ENCODE measurements at places on chromosomes 2 and 18.
A peak's percentile ranks its signal among the peaks of the same experiment; 100 is the strongest.

DNA sequence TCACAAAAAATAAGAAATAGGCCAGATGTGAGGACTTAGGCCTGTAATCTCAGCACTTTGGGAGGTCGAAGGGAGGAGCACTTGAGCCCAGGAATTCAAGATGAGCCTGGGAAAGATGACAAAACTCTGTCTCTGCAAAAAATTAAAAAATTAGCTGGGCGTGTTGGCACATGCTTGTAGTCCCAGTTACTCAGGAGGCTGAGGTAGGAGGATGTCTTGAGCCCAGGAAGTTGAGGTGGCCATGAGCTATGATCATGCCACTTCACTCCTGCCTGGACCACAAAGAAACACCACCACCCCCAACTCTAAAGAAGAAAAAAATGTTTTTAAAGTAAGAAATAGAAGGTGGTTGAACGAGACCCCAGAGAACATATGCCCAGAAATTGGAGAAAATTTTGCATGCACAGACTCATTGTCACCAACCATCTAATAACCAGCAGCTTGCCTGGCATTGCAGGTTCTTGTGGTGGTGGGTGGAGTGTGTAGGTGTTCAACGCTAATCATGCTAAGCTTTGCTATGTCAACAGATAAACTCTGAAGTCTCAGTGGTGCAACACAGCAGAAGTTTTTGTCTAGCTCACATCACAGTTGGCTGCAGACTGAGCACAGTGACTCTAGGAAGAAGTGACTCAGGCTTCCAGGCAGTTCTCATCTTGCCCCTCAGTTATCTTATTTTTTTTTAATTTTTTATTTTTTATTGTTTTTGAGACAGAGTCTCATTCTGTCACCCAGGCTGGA is 18.6 kb downstream of the ARL4C start:
- DNase-seq, result peak; percentile 31

- DNase-seq, result no peak
Observed at GRCh38 chr2:86414996-86415395, 26.2 kb upstream of the KDM3A start.

GRCh38 chr18:50862401-50862800 is 16.5 kb upstream of the ME2 start:
- no peak for DNase-seq

DNA sequence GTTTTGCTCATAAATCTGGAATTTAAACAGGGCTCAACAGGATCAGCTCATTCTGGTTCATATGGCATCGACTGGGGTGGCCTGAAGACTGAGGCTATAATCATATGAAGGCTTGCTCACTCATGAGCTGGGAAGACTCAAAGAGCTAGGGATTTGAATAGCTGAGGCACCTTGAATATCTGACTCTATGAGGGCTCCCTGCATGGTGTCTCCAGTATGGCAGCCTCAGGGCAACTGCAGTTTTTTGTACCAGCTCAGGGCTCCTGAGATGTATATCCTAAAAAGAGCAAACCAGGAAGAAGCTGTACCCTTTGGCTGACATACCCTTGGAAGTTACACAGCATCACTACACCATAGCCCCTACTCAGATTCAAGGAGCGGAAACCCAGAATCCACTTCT is 15.3 kb upstream of the GPR39 start:
- no peak for DNase-seq

DNA sequence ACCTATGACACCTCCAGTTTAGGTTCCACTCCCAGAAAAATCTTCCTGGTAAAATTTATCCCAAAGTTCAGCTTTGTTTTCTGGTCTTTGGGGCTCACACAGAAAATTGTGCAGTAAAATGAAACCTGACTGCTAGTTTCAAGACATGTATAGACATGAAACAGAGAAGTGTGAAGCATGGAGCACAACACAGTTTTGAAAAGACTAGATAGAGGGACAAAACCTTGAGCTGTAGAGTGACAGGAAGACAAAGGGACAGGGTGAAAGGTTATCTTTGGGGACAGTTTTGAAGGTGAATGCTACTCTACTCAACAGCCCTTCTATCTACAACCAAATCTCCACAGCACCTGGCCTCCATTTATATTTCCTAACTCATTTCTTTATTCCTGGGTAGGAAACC is 352.6 kb downstream of the RBM43 start:
- no peak for DNase-seq

DNA sequence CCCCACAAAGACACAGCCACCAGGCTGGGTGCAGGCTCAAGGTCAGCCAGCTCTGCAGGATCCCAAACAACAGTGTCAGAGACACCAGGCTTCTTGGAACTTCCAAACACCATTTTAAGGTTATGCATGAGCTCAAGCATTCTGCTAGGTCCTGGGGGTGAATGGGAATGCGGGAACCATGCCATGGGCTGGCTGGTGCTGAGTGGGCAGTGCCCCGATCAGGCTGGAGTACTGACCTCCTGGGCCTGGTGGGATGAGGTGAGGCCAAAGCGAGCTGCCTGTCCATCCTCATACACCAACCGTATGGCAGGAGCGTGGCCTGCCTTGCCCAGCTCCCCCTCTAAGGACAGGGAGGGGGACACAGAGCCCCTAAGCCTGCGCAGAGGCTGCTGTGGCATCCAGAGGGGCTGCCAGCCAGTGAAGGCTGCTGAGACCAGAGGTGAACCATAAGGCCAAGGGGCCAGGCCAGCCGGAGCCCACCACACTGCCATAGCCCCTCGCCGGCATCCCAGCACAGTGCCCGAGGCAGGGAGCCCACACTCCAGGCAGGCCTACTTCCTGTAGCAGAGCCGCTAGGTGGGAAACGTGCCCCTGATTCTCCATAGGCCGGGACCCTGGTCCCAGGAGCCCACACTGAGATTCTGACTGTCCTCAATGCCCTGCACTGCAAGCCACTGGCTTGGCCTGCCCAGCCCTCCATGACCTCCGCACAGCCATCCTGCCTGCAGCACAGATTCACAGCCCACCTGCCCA is 135.0 kb downstream of the HDAC4 start:
- DNase-seq, result no peak

DNA sequence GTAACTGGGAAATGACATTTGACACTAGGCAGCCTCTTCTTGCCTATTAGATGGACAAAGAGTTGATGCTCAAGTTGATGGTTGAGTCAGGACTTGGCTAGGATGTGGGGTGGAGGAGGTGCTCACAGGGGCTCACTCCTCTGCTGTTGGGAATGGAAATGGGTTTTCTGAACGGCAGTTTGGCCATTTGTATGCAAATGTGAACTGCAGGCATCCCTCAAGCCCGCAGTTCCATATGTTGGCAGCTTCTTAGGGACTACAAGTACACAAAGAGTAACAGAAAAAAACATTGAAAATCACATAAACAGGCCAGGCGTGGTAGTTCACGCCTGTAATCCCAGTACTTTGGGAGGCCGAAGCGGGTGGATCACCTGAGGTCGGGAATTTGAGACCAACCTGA is 80.8 kb downstream of the INPP5D start:
- DNase-seq, result no peak

DNA sequence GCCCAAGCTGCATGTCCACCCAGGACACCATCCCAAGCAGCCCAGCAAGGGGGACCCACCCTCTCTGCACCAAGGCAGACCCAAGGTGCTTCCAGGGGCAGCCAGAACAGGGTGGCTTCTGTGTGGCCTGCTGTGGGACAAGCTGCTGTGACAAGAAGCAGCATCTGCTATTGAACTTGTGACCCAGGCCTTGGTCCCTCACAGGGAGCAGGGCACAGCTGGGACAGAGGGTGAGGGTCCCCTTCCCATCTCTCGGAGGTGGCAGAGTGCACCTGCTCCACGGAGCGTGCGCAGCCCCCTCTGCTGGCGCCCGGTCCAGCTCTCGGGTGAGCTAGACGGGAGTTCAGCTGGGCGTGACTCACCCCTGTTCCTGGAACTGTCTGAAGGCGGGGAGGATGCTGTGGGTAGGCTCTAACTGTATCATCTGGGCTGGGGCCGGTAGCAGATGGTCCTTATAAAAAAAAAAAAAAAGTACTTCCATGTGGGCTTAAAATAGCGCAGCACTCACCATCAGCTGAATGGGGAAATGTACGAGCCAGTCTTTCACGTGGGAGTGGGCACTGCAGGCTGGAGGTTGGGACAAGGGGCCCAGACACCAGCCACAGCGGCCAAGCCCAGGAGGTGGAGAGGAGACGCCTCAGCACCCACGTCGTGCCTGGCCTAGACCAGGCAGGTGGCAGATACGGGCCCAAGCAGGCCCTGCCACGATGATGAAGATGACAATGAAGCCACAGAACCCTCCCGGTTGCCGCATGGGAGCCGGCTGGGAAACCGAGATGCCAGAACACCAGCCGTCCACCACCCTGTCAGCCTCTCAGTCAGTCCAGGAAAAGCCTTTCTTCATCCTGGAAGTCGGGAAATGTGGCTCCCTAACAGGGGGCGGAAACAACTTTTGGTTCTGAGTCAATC is 136.8 kb upstream of the ID2 start:
- peak; percentile 92 for DNase-seq

DNA sequence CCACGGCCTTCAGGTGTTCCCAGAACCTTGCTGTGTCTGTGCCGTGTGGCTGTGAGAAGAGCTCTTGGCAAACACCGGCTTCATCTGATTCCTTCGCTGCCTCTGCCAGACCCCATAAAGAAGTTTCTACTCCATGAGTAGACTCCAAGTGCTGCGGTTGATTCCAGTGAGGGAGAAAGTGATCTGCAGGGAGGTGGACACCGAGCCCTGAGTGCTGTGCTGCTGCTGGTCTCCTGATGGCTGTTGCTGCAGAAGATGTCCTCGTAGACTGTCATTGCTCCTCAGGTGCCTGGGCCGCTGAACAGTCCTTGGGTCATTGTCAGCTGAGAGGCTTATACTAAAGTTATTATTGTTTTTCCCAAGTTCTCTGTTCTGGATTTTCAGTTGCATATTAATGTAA is 19.6 kb downstream of the ASB1 start:
- DNase-seq, result no peak

- no peak for DNase-seq
Observed at GRCh38 chr2:199484927-199485326, 27.2 kb upstream of the SATB2 start.

DNA sequence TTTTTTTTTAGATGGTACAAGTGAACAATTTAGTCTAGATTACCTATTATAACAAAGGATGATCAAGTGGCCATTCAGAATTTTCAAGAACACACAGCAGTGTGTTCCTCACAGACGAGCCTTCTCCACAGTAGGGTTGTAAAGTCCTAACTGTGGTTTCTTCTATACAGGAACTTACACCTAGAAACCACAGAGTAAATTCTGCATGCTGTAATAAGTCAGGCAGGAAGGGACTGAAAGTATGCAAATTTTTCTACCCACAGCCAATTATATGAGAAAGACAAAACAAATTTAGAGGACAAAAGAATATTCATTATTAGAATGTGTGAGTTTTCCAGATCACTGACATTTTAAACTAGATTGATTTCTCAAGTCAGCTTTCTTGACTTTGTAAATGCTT is 99.5 kb downstream of the RBMS1 start:
- DNase-seq, result no peak

- DNase-seq, result no peak
Observed at GRCh38 chr2:241379481-241380480, 23.7 kb downstream of the FARP2 start.

DNA sequence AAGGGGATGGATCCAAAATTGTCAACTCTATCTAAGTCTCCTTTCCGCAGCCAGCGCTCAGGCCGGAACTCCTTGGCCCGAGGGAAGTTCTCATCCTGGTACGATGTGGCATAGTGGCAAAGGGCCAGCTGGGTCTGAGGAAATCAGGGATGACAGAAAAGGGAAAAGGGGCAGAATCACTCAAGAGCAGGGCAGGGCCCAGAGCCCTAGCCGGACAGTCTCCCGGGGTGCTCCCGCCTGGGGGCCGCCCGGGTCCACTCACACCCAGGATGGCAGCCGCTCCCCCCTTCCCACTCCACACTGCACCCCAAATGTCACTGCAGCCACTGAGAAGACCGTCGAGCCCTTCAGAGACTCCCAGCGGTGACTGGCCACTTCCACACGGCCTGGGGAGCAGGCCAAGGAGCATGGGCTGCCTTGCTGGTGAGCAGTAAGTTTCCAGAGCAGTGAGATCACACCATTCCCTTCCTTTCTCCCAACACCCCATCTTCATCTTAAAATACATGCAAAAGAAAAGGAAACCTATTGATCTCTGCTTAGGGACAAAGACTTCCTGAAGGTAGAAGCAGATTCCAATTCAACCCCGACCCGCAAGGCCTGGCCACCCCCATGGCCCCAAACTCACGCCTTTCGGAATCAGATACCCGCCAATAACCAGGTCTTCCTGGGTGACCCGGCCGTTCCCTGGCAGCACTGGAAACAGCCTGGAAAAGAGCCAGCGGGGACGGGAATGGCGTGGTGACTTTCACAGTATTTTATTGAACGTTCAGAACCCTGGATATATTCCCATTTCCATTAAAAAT is 26.7 kb downstream of the CYP27C1 start:
- DNase-seq, result no peak

DNA sequence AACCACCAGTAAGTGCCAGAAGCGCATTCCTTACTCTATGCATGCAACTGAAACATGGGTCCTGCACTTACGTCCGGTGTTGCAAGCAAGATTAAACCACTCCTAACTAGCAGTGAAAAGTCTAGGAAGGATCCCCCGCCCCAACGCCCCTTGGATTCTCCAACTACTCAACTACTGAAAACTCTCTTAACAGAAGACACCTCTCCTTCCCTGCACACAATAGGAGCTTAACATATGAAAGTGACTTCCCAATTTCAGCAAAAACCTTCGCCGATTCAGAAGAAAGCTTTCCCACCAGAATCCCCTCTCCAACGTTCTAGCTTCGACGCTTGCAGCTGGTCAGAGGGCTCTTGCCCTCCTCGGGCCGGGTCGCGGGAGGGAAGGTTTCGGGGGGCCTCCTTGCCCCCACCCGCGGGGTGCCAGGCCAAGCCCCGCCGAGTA is 578 bp downstream of the IWS1 start:
- DNase-seq, result no peak

- no peak for DNase-seq
Observed at GRCh38 chr2:216536734-216537210, 38.1 kb downstream of the RPL37A start.

DNA sequence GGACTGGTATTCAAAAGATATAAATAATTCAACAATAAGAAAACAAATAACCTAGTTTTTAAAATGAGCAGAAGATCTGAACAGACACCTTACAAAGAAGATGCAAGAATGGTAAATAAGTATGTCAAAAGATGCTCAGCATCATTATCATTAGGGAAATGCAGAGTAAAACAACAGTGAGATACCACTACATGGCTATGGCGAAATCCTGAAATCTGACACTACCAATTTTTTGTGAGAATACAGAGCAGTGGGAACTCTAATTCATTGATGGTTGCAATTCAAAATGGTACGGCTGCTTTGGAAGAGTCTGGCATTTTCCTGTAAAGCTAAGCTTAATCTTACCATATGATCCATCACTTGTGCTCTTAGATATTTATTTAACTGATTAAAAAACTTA is 151.8 kb downstream of the UBR3 start:
- no peak for DNase-seq

DNA sequence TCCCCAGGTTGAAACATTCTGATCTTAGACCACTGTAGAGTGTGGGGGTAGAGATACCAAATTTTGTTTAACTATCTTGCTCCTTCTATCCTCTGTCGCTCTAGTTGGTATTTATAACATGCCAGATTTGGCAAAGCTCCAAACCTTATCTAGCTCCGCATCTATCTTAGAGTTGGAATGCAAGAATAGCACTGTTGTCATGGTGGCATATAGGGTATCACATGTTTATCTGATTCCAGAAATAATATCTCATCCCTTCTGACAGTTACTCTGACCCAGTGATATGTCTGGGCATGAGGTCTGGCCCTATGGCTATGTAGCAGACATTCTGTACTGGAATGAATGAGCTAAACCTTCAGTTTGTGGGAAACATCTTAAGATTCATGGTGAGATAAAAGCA is 51.7 kb downstream of the CABYR start:
- DNase-seq, result no peak

- no peak for DNase-seq
Observed at GRCh38 chr2:178280244-178280852, 86.0 kb downstream of the OSBPL6 start.
